Caco-2 (cell line): ENCODE measurements at places on chromosomes 3 and 15.

- DNase-seq = no peak
Measured at GRCh38 chr3:129749692-129750091, 143.2 kb upstream of the PLXND1 start.

DNA sequence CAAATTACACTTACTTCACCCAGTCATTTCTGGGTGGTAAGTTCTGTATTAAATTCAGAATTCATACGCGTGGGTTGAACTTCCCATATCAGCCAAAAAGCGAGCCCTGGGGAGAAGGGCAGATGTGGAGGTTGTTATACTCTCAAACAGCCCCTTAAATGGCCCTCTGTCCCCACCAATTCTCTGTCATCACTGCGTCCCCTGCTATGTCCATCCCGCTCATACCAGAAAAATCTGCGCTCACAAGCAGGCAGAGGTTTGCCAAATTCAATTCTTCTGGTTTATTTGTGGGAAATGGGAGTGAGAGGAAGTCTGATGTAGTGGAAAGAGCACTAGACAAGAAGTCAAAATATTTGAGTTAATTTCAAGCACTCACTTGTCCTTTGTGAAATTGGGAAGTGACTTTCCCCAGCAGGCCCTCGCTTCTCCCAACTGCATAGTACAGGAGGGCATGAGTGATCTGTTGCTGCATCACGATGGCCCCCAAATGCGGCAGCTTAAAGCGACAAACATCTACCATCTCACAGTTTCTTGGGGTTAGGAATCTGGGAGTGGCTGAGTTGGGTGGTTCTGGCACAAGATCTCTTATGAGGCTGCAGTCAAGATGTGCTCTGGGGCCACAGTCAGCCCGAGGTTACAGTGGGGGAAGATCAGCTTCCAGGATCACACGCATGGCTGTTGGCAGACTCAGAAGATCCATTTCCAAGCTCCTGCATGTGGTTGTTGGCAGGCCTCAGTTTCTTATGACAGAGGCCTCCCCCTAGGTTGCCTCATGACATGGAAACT is 67.7 kb downstream of the CPN2 start:
- no peak for DNase-seq

- no peak for DNase-seq
Measured at GRCh38 chr3:45807133-45807532, 10.8 kb upstream of the SLC6A20 start.

DNA sequence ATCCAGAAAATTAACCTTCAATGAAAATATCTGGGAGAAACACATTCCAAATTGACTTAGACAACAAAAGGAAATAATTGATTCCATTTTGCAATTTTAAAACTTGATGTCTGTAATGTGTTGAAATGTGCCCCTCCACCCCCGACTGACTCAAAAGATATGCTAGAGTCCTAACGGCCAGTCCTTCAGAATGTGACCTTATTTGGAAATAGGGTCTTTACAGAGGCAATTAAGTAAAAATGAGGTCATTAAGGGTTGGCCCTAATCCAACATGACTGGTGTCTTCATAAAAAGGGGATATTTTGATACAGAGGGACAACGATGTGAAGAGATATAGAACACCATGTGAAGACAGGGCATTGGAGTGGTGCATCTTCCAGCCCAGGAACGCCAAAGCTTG is 153.9 kb downstream of the PDZRN3 start:
- no peak for DNase-seq

DNA sequence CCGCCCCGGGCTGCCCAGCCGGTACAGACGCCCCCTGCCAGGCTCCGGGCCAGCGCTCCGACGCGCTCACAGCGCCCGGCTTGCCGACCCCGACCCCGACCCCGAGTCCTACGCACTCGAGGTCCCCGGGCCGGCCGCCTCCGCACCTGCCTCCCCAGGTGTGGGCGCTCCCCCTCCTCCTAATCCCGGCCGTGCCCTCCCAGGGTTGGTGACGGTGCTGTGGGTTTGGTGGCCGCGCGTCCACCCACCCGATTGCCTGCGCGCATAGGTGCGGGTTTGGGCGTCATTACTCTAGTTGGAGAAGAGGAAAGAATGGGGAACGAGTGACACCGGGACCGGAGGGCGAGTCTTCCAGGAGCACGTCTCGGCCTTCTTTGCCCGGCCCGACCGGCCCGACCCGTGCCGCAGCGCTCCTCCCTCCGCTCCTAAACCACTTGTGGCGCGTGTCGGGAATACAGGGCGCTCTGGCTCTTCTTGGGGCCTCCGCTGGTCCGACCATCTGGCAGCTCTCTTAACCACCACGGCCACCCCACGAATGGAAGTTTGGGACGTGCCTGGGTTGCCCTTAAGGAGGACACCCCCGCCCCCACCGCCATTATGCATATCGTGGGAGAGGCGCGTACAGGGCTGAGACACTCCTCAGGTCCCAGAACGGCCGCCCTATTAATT is 810 bp upstream of the THRB start:
- peak; percentile 76 for DNase-seq

DNA sequence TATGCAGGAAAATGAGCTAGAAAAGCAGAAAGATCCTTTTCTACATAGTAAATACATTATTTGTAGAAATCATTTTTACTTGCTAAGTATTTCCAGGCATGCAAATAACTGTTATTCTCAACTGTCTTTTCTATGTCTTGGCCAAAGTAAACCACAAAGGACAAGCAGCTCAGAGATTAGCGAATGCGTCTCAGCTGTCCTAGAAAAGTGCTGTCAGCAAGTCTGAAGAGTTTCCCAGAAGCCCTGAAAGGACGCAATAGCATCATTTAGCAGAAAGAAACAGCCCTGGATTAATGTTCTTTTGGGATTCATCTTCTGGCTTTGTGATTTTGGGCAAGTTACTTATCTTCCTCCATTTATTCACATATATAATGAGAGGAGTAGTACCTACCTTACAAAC is 100.3 kb downstream of the ZIC1 start:
- no peak for DNase-seq

DNA sequence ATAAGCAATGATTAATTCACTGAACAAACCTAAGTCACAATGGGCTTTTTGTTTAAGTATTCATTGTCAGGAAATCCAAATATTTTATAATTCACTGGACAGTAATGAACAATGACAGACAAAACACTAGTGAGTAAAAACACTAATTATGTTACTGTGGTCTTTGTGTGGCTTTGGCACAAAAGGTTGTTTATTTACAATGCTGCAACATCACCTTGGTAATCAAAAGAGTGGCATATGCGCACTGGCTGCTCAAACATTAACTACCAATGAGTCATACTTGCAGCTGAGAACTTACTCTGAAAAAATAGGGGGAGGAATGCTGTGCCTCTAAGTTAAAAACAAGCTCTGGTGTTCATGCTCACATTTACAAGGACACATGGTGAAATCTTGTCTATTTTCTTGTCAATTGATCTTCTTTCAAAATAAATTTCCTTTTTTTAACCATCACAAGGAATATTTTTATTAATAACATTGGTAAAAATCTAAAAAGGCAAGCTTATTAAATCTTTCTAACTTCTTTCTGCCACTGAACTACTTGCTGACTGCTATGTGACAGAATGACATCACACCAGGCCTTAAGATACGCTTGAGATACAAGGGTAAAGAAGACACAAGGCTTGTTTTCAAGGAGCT is 85.2 kb upstream of the PPIB start:
- DNase-seq = peak; percentile 51

GRCh38 chr15:92801774-92802464 is 98.2 kb upstream of the CHD2 start:
- DNase-seq = no peak

- no peak for DNase-seq
Measured at GRCh38 chr3:171351676-171352075, 108.5 kb downstream of the TNIK start.

GRCh38 chr15:92719021-92719420 is 63.4 kb upstream of the FAM174B start:
- no peak for DNase-seq

GRCh38 chr3:195899701-195900435 is 8.5 kb downstream of the TNK2 start:
- no peak for DNase-seq

GRCh38 chr3:136283627-136284026 is 33.5 kb downstream of the PCCB start:
- no peak for DNase-seq

- peak; percentile 20 for DNase-seq
Measured at GRCh38 chr15:95559875-95560394, 770.6 kb upstream of the NR2F2 start.

DNA sequence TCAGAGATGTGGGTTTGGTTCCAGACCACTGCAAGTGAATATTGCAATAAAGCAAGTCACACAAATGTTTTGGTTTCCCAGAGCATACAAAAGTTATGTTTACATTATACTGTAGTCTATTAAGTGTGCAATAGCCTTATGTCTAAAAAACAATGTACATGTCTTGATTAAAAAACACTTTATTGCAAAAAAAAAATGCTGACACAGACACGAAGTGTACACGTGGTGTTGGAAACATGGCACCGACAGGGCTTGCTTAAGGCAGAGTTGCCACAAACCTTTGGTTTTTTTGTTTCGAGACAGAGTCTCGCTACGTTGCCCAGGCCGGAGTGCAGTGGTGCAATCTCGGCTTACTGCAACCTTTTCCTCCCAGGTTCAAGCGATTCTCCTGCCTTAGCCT is 50.1 kb downstream of the RAB11A start:
- DNase-seq = no peak

DNA sequence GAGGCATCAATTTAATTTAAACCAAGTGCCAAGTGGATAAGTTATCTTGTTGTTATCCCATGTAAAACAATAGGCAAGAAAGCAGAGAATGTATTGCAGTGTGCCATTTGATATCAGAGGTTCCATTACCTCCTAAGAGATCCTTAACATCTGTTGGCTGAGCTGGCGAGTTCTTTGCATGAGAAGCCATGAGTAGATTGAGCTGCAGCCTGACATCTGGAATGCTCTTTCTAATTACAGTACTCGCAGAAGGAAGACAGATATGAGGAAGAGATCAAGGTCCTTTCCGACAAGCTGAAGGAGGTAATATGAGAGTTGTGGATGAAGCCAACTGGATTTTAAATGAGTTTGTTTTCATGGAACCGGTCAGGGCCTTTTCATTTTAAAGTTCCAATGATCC is 19.4 kb downstream of the TPM1 start:
- no peak for DNase-seq

DNA sequence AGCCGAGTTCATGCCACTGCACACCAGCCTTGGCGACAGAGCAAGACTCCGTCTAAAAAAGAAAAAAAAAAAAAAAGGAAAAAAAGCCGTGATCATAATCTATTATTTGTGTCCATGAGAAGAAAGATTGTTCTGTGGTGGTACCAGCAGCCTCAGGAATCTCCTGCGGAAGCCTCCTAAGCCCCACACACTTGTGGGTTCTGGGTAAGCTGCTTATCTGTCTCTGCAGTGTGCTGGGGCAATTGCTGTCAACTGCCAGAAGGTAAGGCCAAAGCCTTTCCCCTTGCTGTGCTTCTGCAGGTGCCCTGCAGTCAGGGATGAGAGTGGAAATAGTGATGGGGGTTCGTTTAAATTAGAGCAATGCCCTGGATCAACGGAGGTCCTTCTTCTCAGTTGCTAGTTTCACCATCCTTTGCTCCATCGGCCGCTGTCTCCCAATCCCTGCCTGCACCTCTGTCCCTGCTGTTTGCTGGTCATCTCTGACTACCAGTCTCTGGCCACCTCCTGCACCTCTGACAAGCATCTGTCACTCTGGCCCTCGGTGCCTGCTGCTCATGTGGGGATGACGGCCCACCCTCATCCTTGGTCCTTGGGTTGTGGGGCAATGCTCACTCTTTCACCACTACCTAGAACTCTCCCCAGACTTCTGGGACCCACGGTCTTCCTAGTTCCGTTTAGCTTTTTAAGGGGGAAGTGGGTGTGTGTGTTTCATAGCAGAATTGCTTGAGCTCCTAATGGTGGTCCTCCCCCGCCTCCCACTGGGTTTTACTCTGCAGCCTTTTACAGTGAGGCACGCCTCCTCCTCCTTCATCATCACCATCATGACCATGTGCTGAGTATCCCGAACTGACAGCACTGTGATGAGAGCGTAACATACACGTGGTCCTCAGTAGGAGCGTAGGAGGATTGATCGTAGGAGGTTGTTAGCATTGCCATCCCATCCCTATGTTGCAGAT is 25.5 kb downstream of the CHRD start:
- DNase-seq = no peak

DNA sequence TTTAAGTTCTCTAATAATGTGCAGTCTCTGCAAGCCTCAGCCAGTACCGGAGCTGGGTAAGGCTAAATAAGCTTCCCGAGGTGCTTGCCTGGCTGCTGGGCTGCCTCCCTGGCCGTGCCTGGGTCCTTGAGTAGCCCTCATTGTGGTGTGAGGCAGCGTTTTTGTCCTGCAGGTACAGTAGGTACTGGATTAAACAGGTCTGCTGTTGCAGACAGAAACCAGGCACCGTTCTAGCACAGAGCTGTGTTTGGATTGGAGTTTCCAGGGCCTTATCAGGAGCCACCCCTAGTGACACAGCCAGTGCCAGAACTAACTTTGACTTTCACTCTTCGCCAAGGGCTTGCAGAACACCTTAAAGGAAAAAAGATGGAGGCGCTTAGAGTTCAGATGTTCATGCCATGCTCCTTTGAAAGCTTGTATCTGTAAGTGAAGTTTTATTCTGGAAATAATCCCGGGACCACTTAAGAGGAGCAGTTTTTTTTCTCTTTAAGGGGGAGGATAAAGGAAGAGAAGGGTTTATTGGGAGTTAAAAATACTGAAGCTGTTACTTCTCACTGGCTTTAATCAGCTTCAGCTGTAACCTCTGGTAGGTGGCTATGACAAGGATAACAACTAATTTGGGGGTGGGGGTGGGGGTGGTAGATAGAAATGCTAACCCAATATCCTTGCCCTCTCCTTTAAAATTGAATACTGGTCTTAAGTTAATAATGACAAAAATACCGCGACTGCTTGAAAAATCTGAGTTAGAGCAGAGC is 126.8 kb downstream of the MITF start:
- DNase-seq = no peak

GRCh38 chr3:136404056-136404455 is 153.9 kb downstream of the PCCB start:
- DNase-seq = no peak

DNA sequence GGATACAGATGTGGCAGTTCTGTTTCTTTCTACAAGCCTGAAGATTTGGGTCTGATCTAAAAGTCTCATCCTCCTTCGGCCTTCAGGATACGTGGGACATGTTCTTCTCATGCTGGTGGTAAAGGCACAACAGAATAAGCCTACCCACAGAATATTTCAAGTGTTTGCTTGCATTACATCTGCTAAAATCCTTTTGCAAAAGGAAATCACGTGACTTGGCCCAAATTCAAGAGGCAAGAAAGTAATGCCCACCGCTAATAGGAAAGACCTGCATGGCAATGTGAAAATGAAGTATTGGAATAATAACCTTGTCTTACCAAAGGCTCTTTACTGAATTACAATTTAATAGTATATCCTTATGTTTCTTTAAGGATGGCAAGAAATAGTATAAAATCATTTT is 439.9 kb upstream of the TGFBR2 start:
- DNase-seq = no peak

DNA sequence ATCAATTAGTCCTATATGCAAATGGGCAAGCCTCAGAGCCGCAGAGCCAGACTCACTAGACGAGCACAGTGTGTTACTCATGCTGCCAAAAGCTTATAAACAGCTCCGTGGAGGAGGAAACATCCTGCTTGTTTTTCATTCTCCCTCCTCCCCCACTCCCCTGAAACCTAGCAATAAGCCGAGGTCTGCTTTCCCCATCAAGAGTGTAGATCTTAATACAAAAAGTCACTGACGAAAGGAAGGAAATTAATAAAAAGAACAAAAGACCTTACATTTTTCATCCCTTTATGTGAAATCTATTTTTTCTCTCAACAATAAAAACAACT is 88.5 kb downstream of the XXYLT1 start:
- DNase-seq = no peak

- no peak for DNase-seq
Measured at GRCh38 chr3:39404943-39405686, 1.4 kb upstream of the RPSA start.

- no peak for DNase-seq
Measured at GRCh38 chr15:29677871-29678461, 144.3 kb downstream of the TJP1 start.
